NCI-H2081 (cell line): ENCODE measurements at places on chromosomes 3 and 15.

GRCh38 chr3:135581806-135582205 lies 383.7 kb upstream of the PPP2R3A start:
- DNase-seq: no peak

GRCh38 chr3:142910280-142910679 lies 21.4 kb upstream of the PCOLCE2 start:
- no peak for DNase-seq

DNA sequence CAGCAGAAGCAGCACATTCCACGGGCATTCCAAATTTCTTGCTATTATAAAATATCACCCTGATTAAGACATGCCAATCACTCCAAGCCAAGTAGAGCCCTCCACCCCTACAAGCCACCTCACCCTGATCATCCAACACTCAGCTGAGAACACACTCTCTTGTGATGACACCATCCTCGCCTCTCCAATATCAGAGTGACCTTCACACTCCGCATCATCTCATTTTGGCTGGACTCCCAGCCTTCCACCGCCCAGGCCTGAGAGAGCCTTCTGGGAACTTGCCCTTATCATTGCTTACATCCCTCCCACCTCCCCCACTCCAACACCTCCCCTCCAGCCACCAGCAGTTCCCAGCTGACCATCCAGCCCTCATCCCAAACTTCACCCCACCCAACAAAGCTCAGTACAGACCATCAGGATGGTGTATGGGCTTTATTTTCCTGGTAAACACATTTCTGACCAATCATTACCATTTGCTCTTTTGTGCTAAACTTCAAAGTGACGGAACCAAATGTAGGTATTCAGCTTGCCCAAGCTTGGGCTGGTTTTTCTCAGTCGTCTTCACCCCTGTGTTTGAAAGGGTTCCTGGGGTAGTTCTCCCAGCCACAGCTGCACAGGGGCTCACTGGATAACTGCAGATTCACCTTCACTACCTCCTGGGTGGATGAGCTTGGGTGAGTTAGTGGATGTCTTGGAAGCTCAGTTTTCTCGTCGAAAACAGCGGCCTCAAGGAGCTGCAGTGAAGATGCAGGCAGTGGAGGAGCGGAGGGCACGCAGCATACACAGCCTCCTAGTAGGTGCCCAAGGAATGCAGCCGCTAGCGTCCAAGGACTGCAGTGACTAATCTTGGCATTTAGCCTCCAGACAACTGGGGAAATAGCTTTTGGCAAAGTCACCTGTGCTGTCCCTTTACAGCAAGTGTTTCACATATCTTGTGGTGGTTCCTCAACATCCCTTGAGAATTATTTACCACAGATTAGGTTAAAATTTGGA lies 115.1 kb downstream of the LIPC start:
- DNase-seq: no peak

DNA sequence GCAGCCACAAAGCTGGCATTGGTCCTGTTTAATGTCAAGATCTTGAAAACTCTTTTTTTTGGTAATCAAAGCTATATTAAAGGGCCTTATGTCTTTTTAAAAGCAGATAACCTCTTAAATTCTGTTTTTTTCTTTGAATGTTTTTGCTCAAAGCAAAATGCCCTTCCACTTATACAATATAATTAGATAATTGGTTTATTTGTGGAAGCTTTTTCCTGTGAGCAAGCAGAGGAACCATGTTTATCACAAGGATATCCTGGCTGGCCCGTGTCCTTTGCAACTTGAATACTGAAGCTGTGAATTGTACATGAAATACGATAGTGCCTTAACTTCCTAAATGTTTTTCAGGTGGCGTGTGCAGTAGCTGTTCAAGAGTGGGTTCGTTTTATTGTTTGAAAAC lies 2.6 kb downstream of the ST3GAL6 start:
- no peak for DNase-seq

GRCh38 chr3:67489816-67490215 lies 164.6 kb downstream of the SUCLG2 start:
- no peak for DNase-seq

DNA sequence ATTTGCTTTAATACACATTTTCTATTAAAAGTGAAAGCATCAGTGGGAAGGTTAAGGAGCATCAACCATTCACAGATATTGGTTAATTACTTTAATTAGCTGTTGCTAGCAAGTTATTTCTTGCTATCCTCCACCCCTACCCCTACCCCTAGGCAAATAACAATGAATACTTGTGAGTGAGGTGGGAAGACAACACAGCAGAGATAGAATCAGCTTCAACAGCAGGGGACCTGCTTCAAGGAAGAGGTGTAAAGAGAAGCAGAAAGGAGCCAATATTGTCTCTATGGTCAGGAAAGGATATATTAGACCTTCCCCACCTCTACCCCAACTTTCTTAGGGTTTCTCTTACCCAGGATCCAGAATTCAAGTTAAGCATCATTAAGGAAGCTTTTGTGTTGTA lies 149.4 kb downstream of the SNRK start:
- no peak for DNase-seq

DNA sequence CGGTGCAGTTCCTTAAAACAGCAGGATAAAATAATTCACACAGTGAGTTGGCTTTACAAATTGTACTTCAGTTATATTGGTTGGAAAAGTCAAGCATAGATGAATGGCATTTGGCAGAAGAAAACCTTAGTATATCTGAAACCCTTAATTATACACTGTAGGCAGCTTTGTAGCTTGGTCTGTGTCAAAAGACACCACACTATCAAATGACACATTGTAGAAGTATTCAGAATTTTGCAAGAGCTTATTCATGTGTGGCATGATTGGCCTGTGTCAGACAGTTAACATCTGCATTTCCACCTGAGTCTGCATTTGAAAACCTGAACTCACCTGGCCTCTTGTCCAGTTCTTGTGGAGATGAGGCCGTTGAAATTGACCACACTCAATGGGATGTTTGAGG lies 13.8 kb downstream of the TMEM266 start:
- DNase-seq: peak; percentile 23

DNA sequence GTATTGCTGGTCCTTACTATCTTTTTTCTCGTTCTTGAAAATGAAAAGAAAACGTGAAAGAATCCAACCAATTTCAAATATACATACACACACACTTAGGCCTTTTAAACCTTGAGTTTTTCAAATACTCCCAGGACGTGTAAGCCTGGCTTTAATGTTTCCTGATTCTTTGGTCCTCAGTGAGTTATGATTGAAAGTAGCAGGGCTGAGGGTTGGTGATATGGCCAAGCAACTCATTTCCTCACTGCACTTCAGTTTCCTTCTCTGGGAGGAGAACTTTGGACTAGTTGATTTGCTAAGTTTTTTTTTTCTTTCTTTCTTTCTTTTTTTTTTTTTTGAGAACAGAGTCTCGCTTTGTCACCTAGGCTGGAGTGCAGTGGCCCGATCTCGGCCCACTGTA lies 34.6 kb downstream of the CHD2 start:
- no peak for DNase-seq

DNA sequence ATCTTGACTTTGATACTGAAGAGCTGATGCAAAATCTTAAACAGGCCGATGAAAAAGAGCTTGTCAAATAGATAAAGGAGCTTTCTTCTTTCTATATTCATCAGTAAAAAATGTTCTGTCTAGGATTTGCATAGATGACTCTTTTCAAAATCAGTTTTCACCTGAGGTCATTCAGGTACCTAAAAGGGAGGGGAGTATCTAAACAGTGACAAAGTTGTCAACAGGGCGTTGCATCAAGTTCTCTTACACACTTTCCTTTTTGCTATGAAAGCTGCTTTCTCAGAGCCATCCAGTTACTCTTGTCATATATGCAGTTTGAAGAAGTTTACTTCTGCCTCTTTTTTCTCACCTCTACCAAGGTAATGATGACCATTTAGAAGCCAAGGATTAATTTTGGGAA lies 60.0 kb downstream of the AKAP13 start:
- no peak for DNase-seq

DNA sequence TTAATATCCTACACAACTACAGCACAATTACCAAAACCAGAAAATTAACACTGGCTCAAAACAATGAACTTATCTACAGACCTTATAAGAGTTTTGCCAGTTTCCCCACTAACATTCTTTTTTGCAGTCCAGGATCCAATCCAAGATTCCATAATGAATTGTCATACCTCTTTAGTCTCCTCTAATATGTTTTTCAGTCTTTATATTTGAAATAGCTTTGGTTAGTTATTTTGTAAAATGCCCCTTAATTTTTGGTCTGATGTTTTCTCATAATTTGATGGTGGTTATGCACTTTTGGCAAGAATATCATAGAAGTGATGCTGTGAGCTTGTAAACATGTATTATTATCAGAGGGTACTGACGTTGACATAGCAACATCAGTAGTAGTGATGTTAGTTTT lies 124.3 kb downstream of the ISL2 start:
- no peak for DNase-seq

GRCh38 chr3:20225769-20226168 lies 39.8 kb upstream of the SGO1 start:
- DNase-seq: peak; percentile 62

- DNase-seq: no peak
Observed at GRCh38 chr15:31079519-31079918, 22.0 kb downstream of the TRPM1 start.

DNA sequence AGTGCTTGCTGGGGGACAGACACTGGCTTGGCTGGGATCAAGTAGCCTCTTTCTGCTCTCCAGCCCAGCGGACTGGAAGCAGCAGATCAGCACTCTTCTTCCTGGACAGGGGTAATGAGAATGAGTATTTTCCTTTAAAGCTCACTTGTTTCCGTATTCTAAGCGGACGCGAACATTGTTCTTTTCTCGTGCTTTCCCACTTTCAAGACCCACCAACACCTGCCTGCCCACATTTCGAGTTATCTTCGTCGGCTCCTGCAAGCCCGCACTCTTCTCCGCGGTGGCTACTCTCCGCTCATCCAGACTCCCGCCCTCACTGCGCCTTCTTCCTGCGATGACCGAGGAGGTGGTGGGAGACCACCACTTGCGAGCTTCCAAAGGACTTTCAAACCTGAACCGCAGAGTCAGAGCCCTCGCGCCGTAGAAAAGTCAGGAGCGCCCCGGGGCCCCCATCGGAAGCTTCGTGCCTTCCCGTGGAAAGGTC lies 1.6 kb upstream of the PPM1L start:
- peak; percentile 60 for DNase-seq

DNA sequence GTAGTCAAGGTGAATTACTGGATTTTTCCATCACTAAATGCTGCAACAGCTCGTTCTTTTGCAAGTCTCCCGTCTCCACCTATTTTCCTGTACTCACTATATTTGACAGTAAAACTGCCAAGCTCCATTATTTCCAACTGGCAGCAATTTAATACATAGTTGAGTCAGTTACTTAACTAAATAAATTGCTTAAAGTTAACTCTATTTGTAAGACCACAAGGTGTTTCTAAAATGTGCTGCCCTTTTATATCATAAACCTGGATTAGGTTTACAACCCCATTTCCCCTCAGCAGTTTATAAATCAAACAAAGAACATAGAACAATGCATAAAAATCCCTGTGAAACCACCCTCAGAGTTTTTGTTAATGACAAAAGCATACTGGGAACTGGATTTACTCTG lies 211.4 kb upstream of the DPH6 start:
- DNase-seq: peak; percentile 89

GRCh38 chr3:130506031-130506430 lies 10.9 kb upstream of the COL6A6 start:
- no peak for DNase-seq

GRCh38 chr3:127865941-127866340 lies 43.6 kb upstream of the MGLL start:
- DNase-seq: no peak

DNA sequence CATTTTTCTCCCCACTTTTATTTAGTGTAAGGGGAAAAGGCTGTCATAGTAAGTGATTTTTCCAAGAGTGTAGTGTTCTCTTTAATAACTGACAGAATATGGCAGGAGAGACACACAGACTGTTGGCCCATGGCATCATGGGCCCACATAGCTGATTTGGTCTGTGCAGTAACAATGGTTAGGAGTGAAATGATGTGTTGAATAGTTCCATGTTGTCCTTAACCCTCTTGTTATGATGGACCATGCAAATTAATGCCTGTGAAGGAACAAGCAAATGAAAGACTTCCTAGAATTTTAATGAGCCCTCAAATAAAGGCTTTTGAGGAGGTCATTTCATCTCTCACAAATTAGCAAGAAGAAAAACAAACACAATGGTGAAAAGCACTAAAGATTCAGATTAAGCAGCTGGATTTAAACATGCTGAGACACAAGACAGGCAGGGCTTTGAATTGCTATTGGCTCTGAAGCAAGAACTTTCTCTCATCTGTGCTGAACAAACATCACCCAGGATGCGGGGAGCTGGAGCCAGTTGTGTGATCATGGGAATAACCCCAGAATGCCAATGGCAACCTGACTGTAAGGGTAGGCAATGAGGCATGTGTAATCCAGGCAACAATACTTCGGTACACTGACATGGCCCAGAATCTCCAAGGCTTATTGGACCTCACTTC lies 136.7 kb upstream of the VEPH1 start:
- DNase-seq: no peak

DNA sequence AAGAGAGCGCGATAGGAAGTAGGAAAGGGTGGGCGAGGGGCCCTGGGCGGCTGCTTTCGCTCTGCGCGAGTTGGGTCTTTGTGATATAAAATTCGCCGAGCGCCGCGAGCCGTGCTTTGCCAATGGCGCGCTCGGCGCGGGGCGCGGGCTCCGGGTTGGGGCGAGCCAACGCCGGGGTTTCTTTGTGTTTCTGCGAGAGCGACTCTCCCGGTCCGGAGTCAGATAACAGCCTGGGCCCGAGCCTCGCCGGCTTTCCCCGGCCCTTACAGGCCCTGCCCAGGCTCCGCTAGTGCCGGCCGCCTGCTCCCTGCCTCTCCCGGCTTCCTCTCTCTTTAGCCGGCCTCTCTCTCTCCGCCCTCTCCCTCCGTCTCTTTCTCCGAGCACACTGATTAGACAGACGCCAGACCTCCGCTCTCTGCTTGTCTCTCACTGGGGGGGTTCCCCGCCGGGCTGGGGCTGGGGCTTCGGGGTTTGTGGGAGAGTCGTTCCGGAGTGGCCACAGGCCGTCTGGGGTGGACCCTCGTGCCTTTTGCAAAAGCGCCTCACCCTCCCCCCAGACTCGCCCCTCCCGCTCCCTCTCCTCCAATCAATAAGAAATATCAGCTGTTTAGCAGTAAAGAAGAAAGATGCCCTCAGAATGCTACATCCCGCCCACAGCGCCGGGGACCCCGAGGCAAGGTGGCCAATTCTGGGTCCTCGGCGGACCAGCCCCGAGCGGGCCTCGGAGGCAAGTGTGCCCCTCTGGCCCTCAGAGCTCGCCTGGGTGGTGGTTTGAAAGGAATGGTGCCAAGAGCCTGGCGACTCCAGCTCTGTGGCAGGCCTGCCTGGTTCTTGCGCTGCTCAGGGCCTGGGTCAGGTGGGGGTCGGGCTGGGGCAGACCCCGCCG lies 2.9 kb downstream of the NR2F2 start:
- peak; percentile 41 for DNase-seq

GRCh38 chr3:119781330-119782198 lies at the start of gene NR1I2:
Gene NR1I2 (plus strand): TSS chr3:119782101.
- DNase-seq: no peak

- no peak for DNase-seq
Observed at GRCh38 chr3:53588122-53588521, 93.7 kb downstream of the CACNA1D start.

DNA sequence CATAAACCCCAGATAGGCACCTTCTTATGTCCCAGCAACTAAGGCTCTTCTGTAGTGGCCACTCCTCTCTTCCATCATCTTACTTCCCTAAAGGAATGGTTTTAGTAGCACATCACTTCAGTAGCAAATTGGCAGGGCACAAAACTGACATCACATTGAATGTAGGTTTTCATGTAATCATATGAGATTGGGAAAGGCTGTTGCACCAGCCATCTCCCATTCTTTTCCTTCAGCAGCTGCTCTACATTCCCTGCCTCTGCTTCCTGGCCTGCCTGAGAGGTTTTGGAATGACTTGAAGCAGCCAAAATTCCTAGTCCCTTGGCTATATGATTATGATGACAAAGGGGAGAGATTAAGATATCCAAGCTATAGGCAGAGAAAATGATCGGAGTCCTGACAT lies 36.5 kb downstream of the NSUN3 start:
- no peak for DNase-seq
